ENCODE measurements at places on chromosomes 1 and 21. TPM values are rescaled to one million over a fixed set of nuclear protein-coding genes. Genes with fewer than 3 reads are reported as not detected.

Gene AMY1C
- not detected for total RNA-seq

Gene S100A7
- not detected for total RNA-seq

Gene RGSL1
- total RNA-seq = not detected

Gene PGBD5
- 0.04 TPM for total RNA-seq

Gene EFNA1
- total RNA-seq = not detected

Gene HSD3B2
- total RNA-seq = not detected

Gene KRTAP12-2
- total RNA-seq = not detected

Gene PPM1J
- total RNA-seq = 0.42 TPM

Gene ENAH
- total RNA-seq = 1.1 TPM

Gene DNM3
- 0.57 TPM for total RNA-seq

Gene ERICH3
- not detected for total RNA-seq

Gene ANKRD34A
- total RNA-seq = 10.0 TPM

Gene MAEL
- not detected for total RNA-seq

Gene ATXN7L2
- total RNA-seq = 16.5 TPM

Gene LHX8
- not detected for total RNA-seq

Gene ECM1
- 1.5 TPM for total RNA-seq

Gene LMX1A
- total RNA-seq = not detected

Gene SPRR1B
- total RNA-seq = not detected

Gene MYBPH
- total RNA-seq = not detected

Gene RORC
- total RNA-seq = 1.3 TPM

Gene KRTAP13-2
- not detected for total RNA-seq

Gene PDIK1L
- total RNA-seq = 15.7 TPM

Gene S100A5
- total RNA-seq = 1.2 TPM

Gene DIRAS3
- total RNA-seq = 0.51 TPM

Gene ACTL8
- not detected for total RNA-seq

Gene SYT11
- total RNA-seq = 18.1 TPM

Gene ADAMTS4
- total RNA-seq = 0.69 TPM

Gene IFI44L
- total RNA-seq = 1.3 TPM

Gene FH
- 98.2 TPM for total RNA-seq

Gene RXRG
- not detected for total RNA-seq

Gene PADI3
- total RNA-seq = not detected

Gene CELA2A
- total RNA-seq = not detected

Gene LAX1
- 21.4 TPM for total RNA-seq

Gene FCRL5
- not detected for total RNA-seq

Gene CLDN17
- total RNA-seq = not detected

Gene FCER1G
- 1.1 TPM for total RNA-seq

Gene SMIM11
- 15.1 TPM for total RNA-seq

Gene MATN1
- total RNA-seq = 1.0 TPM

Gene CFAP74
- not detected for total RNA-seq

Gene SLX9
- 83.3 TPM for total RNA-seq

Gene GPATCH2
- total RNA-seq = 9.0 TPM

Gene KPRP
- not detected for total RNA-seq
